CD4-positive, alpha-beta T cell treated with Interleukin-12 subunit alpha and Interleukin-12 subunit beta, for 1 hour (primary cell): ENCODE measurements at places on chromosomes 4 and X.

DNA sequence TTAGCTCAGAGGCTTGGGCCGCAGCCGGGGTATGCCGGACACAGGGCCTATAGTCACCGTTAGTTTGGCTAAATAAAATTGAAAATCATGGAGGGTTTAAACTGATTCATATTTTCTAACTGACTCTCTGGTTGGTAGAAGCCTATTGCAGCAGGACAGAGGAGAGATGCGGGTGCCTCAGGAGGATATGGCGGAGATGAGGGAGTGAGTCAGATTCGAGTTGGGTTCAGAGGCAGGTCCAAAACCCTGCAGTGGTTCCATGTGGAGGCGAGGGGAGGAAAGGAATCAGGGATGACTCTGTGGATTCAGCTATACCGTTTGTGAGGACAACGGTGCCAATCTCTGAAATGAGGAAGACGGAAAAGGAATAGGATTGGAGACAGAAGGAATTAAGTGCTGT lies 176.6 kb downstream of the PALLD start:
- no peak for DNase-seq

DNA sequence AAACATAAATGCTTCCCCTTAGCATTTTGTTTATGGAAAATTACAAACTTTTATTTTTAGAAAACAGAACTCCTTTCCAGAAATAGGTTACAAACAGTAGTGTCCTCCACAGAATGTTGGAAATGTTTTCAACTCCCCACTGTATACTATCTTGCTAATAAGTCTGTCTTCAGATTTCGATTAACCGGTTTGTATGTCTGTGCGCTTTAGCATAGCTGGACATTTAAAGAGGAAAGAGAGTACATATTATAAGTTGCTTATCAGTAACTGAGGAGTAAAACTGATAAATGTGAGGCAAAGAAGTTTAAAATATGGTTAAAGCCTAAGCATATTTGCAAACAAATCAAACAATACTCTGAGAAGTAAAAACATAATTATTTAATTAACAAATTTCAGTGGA lies 3.4 kb downstream of the CXCL8 start:
- DNase-seq = no peak

DNA sequence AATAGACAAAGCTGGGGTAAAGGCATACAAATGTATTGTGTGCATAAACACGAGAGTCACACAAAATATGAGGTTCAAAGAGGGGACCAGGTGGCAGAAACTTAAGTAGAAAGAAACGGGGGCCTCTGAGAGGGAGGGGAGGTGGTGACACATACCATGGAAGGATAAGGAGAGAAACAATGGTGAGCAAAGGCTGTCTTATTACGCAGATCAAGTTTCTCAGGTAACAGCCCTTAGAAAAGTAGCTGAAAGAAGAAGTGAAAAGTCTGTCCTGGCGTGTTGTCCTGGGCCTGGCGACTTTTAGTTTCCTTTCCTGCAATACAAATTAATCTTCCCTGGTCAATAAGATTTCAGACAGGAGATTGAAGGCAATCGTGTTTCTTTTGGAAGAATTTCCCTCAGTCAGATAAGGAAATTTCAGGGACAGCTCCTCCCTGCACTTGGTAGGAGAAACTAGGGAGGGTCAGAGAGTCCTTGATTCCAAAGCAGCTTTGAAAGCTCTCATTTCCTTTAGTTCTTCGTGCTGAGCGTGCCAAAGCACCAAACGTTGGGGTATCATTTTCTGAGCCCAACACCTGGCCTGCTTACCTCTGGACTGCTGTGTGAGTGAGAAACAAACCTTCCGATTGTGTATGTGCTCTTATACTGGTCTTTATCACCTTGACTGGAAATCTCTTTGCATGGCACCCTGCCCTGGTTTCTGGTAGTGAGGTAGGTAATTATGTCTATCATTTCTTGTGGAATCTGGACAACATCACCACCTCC lies 676.7 kb upstream of the LCORL start:
- DNase-seq = no peak

DNA sequence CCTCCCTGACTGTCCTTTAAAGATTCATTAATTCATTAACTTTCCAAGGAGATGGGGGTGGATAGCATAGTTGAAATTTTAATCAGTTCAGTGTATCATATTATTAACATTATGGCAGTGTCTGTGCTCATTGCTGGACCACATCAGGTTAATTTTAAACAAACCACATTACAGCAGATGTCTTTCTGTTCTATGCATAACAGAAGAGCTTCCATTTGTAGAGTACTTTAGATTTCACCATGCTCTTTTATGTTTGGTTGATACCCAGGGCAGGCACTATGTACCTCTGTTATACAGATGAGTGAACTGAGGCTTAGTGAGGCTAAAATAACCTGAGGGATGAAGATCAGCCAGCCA lies 41.1 kb downstream of the AFF2 start:
- DNase-seq = no peak

GRCh38 chr4:119626420-119626819 lies 2.2 kb downstream of the PDE5A start:
- no peak for DNase-seq

DNA sequence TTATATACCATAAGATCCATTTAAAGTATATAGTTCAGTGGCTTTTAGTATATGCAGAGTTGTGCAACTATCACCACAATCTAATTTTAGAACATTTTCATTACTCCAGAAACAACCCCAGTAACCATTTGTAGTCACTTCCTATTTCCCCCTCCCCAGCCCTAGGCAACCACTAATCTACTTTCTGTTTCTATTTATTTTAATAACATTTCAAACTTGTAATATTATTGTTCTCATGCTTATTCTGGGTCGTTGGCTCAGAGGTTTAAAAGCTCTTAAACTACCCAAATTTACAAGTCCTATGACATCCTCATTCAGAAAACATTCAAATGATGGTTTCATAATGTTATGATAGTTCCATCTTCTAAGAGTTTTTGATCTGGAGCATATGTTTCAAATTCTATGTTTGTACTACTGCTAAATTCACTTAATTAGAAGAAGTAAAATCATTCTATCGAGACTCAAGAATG lies 18.4 kb downstream of the XIAP start:
- peak; percentile 37 for DNase-seq

DNA sequence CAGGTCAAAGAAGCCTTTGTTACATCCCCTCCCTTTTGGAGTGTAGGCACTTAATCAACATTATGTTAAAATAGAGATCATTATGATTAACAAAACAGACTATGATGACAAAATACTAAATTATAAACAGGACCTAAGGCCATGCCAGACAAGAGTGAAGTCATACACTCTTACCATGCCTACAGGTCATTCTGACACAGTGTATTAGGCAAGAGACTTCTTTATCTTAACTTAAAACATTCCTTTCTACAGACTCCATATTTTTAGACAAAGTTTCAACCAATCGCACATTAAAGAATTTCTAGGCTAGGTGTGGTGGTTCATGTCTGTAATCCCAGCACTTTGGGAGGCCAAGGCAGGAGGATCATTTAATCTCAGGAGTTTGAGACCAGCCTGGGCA lies 128.6 kb upstream of the SLC34A2 start:
- DNase-seq = no peak

DNA sequence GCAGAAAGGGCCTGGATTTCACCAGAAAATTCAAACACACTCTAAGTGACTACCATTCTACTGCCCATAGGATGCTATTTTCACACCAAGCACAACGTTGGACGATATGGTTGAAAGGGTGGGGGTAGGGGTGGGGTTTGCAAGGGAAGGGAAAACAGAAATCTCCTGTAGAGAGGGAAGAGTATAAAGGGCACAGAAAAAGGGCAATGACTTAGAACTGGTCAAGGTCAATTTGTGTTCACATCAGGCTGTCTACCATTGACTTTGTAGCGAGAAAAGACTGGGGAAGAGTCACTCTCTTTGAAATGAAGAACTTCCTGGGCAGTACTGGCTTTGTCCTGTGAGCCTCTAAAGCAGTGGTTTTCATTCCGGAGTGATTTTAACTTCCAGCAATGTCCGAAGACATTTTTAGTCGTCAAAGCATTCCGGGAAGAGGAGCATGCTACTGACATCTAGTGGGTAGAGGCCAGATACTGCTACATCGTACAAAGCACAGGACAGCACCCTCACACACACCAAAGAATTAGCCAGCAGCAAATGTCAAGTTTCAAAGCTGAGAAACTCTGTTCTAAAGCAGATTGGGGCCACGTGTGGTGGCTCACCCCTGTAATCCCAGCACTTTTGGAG lies 48.4 kb upstream of the SLC7A3 start:
- no peak for DNase-seq

DNA sequence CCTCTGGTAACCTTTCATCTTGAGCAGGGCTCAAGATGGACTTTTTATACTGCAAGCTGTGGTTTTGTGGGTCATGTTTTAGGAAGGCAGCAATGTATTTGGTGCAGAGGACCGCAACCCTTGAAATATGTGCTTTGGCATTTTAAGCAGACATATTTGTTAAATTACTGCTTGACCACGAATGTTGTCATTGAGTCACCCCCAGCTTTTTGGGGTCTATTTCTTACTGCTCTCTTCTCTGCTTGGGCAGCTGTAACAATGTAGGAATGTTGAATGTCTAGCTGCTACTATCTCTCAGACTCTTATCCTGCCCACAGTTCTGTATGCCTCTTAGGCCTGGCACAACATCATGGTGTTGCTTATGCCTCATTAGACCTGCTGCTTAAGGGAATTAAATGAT lies 6.0 kb downstream of the RBPJ start:
- no peak for DNase-seq

GRCh38 chrX:10628906-10629305 lies 8.5 kb upstream of the MID1 start:
- no peak for DNase-seq

GRCh38 chr4:17930256-17930655 lies 91.3 kb downstream of the LCORL start:
- DNase-seq = no peak

DNA sequence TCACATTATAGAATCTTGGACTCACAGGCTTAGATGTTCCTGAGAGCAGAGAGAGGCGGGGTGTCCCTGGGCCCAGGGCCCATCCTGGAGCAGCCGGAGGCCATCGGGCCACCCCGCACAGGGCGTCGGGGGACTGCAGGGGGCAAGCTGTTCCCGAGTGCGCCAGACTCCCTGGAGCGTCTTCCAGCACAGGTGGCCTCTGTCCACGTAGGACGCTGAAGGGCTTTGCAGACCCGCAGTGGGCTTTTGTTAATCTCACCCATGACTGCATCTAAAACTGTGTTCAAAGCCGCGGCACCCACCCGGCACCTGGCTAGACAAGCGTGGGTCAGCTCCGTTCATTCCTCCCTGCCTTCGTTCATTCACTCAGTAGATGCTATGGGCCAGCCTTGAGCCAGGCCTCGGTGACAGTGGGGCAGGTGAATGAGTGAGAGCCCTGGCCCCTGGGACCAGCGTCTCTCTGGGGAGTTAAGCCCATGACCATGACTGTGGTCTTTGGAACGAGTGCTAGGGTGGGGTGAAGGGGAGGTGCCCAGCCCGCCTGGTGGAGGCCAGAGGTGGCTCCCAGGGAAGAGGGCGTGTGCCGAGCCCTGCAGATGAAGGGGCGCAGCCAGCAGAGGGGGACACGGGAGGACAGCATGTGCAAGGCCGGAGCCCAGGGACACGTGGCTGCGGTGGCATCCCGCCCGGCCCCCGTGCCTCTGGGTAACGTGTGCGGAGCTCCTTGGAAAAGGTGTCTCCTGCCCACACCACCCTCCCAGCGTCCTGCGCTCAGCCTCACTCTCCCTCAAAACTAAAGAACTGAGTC lies 98.3 kb downstream of the HMX1 start:
- no peak for DNase-seq

GRCh38 chrX:72304877-72305276 lies 837 bp downstream of the CITED1 start:
- no peak for DNase-seq

GRCh38 chr4:168383510-168383909 lies 65.0 kb upstream of the DDX60 start:
- no peak for DNase-seq
